ENCODE measurements at places on chromosomes 5 and 9.

- DNase-seq = peak; percentile 34
These were observed 82.7 kb downstream of the HSD17B3 start for GRCh38 chr9:96219026-96219899.

- peak; percentile 32 for DNase-seq
These were observed 30.5 kb upstream of the LRRC70 start for GRCh38 chr5:62547945-62548630.

- DNase-seq = no peak
These were observed 159.3 kb upstream of the DAPK1 start for GRCh38 chr9:87338088-87338989.

DNA sequence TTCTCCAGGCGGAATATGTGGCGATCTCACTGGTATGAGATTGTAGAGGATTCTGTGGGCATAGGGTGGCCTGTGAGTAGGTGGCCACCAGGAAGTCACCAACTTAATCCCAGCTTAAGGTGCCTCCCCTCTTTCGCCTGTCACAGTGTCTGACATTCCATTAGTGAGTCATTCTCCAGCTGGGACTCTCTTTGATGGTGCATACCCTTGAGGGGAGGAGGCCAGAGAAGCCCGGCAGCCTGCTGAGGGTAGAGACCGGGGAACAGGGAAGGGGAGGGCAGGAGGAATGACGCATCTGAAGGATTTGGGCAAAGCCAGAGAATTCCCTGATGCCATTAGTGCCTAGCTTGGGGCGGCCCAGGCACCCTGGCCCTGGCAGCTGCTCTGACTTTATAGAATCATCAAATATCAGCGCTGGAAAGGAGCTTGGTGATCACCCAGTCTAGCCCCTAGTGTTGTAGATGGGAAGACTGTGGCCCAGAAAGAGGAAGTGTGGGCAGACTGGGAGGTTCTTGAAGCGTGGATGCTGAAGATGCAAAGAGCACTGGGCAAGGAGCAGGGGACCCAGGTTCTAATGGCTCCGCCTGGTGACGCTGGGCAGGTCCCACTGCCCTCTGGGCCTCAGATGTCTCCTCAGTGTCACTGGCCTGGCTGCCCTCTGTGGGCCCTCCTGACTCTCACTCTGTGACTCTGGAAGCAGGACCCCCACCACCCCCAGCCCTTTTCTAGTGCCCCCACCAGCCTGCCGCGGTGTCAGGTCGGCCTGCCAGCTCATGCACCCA, 41.4 kb downstream of the DAB2IP start:
- DNase-seq = peak; percentile 65

DNA sequence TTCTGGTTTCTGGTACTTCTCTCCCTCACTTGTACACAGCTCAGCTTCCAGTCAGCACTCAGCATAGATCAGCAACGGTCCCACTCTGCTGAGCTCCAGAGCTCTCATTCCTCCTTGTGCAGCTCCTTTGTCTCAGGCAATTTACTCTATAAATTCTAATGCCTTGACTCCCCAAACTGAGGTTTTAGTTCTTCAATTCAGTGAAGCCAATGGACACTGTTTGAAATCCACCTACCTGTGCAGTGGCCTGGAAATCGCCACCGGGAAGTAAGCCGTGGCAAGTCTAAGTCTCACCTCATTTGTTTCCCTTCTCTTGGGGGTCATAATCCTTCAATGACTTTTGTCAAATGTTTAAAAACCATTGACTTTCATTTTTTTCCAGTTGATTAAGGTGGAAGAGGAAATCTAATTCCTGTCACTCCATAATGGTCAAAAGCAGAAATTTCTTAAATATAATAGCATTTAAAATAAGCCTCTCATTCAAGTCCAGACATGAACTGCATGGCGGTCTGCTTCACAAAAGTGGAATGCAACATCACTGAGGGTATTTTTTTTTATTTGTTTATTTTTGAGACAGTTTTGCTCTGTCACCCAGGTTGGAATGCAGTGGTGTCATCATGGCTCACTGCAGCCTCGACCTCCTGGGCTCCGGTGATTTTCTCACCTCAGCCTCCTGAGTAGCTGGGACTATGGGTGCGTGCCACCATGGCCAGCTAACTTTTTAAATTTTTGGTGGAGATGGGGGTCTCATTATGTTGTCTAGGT, 79.6 kb downstream of the C7 start:
- no peak for DNase-seq

- peak; percentile 90 for DNase-seq
These were observed 334.7 kb downstream of the NR2F1-AS1 start for GRCh38 chr5:93246090-93246855.

- peak; percentile 65 for DNase-seq
These were observed 162.0 kb downstream of the SLC25A46 start for GRCh38 chr5:110900829-110901228.

DNA sequence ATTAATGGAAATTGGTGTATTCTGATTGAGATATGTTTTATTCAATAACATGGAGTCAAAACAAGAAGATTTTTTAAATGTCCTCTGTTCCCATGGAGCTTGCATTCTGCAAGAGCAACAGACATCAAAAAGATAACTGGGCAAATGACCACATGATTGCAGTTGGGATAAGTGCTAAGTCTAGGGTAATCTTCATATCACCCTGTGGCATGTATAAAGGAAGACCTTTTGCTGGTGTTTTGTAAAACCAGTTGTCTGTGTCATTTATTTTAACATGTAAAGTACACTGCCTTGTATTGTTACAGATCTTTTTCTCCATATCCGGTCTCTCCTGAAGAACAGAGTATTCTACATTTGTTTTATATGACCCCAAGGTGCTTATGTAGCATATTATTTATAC, 44.0 kb downstream of the PTCD2 start:
- no peak for DNase-seq

GRCh38 chr5:65986796-65987195, 60.4 kb downstream of the ERBIN start:
- no peak for DNase-seq

DNA sequence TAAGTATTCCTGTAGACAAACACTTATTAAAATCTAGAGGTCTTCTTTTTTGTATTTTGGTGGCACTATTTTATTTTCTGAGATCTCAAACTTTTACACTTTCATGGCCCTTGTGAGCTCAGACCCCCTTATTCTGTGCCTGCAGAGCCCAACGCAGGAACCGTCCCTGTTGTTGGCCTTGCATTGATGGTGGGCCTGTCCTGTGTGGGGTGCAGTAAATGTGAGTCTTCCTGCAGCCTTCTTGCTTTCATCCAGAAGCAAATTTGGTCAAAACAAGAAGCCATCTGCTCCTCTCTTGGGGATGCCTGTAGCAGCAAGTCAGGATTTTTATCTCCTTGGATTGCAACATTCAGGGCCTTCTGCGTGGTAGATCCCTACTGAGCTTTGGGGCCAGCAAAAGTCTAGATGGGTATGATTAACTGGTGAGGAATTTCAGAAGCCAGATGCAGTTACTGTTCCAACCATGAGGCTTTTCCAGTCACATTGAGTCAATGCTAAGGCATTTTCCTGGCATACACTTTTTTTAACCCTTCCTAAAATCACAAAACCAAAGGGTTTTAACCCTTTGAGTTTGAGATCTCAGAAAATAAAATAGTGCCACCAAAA, 31.7 kb downstream of the BASP1 start:
- peak; percentile 96 for DNase-seq

DNA sequence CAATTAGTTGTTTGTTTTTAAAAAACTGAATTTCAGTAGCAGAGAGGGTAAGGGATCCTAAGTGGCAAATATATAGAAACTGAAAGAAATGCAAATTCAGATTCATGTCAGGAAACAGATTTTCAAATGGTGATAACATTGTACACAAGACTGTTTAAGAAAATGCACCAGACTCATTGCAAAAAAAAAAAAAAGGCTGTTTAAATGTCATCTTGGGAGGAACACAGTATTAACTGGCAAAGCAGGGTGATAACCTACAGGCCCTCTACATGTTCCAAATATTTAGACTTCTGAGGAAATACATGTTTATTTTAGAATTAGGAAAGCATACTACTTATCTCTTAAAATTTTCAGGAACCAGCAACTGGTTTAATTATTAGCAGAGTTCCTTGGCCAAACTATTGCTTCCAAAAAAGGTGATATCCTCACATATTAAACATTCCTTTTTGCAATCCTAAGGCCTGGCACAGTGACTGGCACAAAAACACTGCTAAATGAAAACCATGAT, 114.5 kb downstream of the TSSK1B start:
- no peak for DNase-seq

DNA sequence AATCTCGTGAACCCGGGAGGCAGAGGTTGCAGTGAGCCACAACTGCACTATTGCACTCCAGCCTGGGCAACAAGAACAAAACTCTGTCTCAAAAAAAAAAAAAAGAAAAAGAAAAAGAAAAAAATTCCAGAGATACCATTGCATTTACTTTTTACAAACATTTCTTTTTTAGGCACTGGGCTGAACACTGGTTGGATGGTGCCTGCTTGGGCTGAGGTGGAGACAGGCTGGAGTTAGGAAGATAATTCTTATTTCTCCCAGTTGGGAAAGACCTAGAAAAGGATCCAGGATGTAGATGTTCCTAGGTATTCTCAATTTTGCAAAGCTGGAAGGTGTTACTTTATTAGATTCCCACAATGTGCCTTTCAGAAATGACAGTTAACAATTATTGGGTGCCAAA, 49.9 kb upstream of the JMY start:
- DNase-seq = peak; percentile 35

- DNase-seq = no peak
These were observed 55.4 kb downstream of the LHX2 start for GRCh38 chr9:124066783-124067577.

- no peak for DNase-seq
These were observed 152.8 kb downstream of the PRELID2 start for GRCh38 chr5:145682197-145682899.

DNA sequence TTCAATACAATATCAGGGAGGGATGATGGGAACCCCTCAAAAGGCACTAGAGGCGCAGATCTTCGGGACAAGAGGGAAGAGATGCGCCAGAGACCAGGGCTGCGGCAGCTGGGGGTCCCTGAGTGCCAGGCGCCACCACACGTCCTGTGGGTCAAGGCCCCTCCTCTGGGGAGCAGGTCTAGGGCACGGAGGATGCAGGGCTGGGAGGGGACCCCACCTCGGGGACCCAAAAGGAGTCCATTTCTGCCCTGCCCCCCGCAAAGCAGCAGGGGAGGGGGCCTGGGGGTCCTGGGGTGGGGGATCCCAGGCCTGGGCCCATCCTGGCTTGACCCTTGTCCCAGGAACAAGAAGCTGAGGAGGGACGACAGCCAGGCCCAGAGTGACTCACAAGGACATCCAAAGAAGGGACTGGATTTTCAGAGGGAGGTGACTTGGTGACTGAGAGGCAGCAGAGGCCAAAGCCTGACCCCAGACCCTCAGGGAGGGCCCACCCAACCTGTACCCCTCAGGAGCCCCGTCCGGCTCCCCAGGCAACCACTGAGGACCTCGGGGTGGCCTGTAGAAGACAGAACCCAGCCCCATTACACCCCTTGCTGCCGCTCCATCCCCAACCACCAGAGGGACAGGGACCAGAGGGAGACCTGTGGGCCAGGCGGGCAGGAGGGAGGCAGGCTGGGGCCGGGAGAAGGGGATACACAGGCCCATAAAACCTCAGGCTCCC, 54.2 kb downstream of the LRSAM1 start:
- DNase-seq = peak; percentile 53

DNA sequence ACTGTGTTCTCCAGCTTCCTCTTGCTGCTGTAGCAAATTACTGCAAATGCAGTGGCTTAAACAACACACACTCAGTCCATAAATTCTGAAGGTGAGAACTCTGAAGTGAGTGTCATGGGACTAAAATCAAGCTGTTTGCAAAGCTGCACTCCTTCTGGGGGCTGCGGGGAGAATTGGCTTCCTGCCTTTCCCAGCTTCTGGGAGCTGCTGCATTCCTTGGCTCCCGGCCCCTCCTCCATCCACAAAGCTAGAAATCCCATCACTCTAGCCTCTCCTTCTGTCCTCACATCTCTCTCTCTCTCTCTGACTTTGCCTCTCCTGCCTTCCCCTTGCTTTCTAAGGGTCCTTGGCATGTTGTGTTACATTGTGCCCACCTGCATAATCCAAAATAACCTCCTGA, 14.2 kb upstream of the MED10 start:
- DNase-seq = no peak

DNA sequence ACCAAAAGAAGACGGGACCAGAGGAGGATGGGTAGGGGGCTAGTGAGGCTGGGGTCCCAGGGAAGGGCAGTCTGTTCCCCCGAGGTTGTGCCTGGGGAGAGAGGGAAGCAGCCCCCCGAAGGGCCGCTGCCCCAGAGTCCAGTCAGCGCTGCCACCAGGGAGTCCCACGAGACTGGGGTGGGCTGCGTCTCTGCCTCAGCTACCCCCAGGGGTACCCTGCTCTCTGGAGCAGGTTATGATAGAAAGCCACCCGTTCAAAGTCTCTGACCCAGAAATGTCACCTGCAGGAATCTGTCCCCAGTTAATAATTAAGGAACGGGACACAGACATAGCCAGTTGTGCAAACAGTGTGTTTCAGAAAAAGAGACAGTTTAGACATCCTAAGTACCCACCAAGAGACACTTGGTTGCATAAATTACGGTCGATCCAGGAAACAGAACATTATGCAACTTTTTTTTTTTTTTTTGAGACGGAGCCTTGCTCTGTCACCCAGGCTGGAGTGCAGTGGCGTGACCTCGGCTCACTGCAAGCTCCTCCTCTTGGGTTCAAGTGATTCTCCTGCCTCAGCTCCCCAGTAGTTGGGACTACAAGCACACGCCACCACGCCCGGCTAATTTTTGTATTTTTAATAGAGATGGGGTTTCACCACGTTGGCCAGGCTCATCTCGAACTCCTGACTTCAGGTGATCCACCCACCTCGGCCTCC, 10.7 kb upstream of the AGPAT2 start:
- DNase-seq = no peak

DNA sequence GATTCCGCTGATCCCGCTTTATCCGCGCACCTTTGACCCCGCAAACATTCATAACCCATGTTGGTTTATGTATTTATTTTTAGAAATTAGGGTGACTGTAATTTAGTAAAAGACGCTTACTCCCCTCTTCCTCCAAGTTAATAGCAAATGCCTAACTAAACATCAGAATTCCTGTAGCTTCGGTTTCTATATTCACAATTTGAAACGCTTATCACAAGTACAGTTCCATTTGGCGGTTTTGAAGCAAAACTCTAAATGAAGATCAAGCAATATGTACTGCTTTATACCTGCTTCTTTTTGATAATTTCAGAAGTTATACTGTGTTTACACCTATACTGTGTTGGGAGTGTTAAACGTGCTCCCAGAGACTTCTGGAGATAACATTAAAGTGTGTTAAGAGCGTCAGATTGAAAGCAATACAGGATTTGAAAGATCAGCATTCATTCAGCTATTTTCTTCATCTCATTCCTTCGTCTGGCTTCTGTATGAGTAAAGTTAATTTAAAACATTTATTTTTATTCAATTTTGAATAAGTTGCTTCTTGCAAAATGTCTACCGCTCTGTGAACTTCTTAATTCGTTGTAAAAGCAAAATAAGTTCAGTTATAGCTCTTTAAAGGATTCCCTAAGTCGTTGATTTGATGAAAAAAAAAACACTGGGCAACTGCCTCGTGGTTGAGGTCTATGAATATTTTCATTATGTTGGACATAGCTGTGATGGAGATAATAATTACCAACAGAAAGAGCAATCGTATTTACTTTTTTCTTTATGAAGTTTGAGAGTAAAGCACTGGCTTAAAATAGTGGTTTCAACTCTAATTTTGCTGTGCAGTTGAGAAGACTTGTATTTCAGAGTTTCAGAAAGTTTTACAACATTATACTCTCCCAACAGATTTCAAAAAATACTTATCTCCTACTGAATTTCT, 2.5 kb downstream of the PRDM6 start:
- no peak for DNase-seq
